ENCODE measurements at places on chromosomes 12 and 14. TPM values are rescaled to one million over a fixed set of nuclear protein-coding genes. Genes with fewer than 3 reads are reported as not detected.

GRCh38 chr12:128737292-128737966 is 86.3 kb downstream of the SLC15A4 start:
- no peak for DNase-seq

DNA sequence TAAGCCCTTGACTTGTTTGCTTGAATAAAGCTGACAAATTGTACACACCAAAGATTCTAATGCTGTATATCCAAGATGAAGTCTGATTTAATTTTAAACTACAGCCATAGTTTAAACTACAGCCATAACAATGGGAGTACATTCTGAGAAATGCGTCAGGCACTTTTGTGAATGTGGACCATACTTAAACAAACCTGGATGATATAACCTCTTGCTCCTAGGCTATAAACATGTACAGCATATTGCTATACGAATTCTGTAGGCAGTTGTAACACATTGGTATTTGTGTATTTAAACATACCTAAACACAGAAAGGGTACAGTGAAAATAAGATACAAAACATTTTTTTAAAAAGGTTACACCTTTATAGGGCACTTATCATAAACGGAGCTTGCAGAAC is 59.4 kb upstream of the KCNMB4 start:
- DNase-seq = no peak

DNA sequence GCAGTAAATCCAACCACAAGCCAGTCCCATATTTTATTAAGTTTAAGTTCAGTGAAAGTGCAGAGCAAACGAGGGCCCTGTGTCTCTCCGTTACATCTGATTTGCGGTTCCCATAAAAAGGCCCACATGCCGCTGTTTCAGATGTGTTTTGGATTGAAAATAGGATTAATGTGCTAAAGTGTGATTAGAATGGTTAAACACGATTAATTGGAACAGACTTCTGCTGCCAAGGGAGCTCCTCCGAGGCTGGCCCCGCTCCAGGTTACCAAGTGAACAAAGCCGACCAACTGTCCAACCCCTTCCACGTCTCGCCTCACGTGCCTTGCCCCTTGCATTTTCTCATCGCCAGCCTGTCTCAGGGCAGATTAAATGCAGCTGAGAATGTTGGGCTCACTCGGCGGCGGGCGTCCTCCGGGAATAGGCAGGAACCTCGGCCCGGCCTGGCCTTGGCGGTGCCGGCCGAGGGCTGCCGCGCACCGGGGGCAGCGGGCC is 166.5 kb upstream of the GSC start:
- no peak for DNase-seq

DNA sequence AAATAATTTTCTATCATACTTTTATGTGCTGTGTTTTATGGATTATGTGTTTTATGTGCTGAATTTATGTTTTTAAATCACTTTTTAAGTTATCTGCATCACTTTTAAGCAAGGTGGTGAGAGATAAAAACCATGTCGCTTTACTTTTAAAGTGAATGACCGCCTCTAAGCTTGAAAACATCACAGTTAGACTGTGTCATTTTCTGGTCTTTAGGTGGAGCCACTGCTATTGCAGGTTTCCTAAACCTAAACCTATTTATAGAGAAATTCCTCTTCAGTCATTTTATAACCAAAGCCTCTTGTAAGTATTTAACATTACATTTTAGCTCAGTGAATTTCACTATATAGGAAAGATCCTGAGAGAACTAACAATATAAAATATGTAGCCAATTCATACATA is 21.0 kb upstream of the MDM2 start:
- DNase-seq = no peak

GRCh38 chr12:124480469-124481256 is 86.7 kb downstream of the NCOR2 start:
- DNase-seq = peak; percentile 82

- DNase-seq = no peak
Observed at GRCh38 chr14:38528582-38528981, 272.7 kb upstream of the CLEC14A start.

DNA sequence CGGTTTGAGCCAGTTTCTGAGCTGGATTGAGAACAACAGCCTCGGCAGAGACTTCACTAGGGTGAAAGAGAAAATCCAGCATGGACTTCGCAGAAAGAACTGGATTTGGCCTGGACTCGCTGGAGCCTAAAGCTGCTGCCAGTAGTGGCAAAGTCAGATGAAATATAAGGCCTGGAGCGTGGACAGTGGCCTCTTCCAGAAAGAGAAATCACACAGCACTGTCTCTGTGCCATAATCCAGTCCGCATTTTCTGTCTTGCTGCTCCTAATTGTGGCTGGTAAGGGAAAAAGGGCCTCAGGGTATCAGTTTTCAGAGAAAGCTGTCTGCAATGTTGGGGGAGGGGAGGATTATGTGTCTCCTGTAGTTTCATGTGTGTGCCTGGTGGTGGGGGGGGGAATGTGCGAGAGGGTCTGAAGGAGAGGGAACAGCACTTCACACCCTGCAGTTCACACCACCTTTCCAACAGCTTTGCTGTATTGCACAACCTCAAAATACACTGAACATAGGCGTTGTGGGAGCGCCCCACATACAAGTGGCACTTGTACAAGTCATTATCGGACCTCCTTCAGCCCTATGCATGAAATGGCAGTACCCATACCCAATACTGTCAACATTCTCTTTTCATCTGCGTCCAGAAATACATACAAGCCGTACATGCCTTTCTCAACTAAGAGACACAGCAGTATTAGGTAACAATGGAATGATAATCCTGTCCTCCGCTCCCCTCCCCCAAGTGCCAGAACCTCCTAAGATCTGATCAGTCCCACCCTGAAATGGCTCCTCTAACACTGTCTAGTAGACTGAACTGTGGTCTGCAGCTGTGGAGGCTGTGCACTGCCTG is 107.5 kb upstream of the ATF7IP start:
- peak; percentile 95 for DNase-seq

GRCh38 chr12:108853981-108854446 is 3.4 kb downstream of the SSH1 start:
- no peak for DNase-seq

DNA sequence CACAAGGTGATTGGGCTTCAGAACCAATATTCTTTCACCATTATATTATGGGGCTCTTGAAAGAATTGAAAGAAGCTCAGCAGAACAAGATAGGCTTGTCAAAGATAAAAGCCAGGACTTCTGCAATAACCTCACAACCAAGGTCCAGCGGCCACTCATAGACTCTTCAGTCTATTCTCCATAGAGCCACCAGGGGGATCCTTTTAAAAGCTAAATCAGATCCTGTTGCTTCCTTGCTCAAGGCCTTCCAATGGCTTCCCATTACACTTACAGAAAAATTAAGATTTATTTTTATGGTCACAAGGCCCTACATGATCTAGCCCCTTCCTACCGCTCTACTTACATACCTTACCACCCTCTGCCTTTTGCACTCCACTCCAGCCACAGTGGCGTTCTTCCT is 169.6 kb downstream of the C12orf42 start:
- no peak for DNase-seq

- DNase-seq = no peak
Observed at GRCh38 chr12:29428633-29429032, 47.7 kb upstream of the ERGIC2 start.

GRCh38 chr12:53726946-53727309 is 324 bp downstream of the CALCOCO1 start:
- no peak for DNase-seq

- DNase-seq = no peak
Observed at GRCh38 chr14:53767566-53767965, 189.1 kb downstream of the BMP4 start.

- no peak for DNase-seq
Observed at GRCh38 chr12:111645433-111645832, 40.3 kb downstream of the BRAP start.

DNA sequence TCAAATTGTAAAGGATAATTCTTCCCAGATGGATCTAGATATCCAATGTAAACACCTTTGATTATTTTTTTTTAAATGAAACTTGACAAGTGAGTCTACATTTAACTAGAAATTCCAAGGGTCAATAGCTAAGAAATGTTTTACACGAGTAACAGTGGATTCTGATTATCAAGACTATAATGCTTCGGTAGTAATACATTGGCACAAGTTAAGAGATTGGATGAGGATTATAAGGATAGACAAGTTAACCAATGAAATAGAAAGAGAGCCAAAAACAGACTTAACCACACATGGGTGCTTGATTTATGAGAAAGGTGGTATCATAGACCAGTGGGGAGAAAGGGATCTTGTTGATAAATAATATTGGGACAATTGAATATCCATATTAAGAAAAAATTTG is 40.3 kb upstream of the PCED1B start:
- no peak for DNase-seq

DNA sequence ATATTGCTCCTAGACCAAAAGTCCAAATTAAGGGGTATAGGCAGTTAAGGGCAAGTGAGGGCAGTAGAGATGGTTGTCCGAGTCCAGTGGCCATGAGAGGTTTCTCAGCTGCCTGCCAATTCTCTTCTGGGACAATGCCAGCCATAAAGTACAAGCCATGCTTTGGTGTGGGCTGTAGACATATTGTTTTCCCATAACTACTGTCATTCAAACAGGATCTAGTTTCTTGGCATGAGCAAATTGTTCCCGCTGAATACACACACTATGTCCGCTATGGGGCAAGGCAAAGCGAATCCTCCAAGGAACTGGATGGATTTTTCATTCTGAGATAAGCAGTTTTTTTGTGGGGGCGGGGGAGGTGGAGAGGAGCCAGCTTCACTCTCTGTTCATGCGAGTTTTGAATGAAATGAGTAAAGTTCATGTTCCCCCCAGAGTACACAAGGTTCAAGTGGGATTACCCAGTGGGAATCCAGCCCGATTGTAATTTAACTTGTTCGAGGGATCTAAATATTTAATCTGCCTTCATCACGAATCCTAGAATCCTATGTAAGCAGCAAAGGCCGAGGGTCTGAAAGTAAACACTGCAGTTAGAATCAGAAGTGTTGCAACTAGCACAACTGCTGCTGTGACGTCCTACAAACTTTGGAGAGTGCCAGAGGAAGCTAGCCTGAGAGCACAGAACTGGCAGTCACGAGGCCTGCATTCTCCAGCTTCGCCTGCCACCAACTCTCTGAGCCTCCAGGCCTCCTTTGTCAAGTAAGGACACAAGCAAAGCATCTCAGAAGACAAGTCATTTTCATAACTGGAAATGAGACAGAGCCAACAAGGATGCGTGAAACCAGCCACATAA is 137.0 kb downstream of the CRADD start:
- DNase-seq = no peak

- DNase-seq = no peak
Observed at GRCh38 chr12:79056775-79057174, 192.2 kb downstream of the SYT1 start.

DNA sequence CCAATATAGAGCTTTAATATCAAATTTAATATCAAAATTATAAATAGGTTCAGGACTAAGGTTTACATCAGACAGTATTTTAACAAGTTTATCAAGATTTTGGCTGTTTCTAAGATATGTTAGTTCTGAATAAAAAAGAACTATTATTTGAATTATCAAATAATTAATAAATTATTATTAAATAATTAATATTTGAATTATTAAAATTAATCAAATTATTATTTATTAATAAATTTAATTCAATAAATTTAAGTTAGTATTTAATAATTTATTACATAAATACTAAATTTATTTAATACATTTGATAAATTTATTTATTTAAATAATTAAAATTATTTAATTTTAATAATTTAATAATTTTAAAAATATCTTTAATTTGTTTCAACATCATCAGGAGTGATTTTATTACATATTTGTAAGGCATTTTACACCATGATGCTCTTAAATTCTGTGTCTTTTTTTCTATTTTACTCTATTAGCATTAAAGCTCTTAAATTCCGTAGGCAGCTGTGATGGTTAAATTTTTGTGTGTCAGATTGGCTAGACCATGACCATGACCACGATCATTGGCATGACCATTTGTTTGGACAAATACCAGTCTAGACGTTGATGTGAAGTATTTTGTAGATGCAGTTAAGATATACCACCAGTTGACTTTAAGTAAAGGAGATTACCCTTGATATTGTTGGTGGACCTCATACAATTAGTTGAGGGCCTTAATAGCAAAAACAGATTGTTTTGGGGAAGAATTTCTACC is 82.6 kb downstream of the BBS10 start:
- DNase-seq = no peak

DNA sequence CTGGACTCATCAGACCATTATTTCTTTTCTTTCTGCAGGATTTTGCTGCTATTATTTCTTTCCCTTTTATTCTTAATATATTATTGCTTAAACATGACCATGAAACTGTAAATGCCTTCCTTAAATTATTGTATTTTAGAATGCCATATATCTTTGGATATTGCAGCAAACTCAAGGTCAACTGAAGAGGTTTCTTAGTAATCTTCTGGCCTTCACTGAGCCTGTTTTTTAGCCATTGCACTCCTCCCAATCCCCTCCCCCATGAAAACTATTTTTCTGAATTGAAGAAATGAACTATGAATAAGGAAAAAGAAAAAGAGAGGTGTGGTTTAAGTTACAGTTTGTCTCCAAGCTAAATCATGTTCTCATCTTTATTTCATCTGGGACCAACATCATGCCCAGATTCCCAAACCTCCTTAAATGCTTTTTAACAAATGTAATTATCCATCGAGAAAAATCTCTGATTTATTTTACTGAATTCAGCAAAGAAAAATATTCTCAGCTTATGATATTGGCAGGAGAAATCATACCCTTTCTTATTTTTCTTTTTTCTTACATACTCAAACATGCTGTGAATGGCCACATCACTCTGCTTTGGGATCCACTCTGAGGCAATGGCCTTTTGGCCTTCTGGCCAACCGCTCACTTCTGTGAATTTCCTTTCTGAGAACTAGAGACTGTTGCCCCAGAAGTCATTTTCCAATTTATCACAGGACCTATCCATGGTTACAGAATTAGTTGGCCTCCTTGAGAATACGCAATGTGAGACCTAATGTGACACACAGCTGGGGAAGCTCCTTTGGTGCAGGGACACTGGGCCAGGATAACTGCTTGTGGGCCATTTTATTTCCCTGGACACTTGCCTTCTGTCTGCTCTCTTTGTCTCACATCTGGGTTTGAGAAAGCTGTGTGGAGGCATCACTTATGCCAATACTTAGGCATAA is 50.9 kb downstream of the IGF1 start:
- DNase-seq = no peak

Gene PAX9
- not detected for total RNA-seq

Gene CREBL2
- 24.2 TPM for total RNA-seq

Gene TAMALIN
- total RNA-seq = 5.8 TPM

Gene GARIN6
- not detected for total RNA-seq

Gene FERMT2
- 2.8 TPM for total RNA-seq

Gene CLEC9A
- not detected for total RNA-seq

Gene C12orf50
- total RNA-seq = not detected

Gene PTCSC3
- total RNA-seq = not detected

Gene EGLN3
- 12.0 TPM for total RNA-seq

Gene GLT1D1
- not detected for total RNA-seq

Gene NOS1
- total RNA-seq = not detected
